ENCODE measurements at places on chromosomes 4 and X. TPM values are rescaled to one million over a fixed set of nuclear protein-coding genes. Genes with fewer than 3 reads are reported as not detected.

Gene CT45A10
- not detected for total RNA-seq

Gene GAGE13
- total RNA-seq = not detected

Gene NHSL2
- total RNA-seq = 19.8 TPM

Gene TDO2
- 5.8 TPM for total RNA-seq

Measured in smooth muscle cell of trachea (primary cell).